ENCODE measurements at places on chromosomes 12 and 14.

- DNase-seq, result no peak
These were observed 129.8 kb downstream of the ACSS3 start for GRCh38 chr12:81207664-81208063.

DNA sequence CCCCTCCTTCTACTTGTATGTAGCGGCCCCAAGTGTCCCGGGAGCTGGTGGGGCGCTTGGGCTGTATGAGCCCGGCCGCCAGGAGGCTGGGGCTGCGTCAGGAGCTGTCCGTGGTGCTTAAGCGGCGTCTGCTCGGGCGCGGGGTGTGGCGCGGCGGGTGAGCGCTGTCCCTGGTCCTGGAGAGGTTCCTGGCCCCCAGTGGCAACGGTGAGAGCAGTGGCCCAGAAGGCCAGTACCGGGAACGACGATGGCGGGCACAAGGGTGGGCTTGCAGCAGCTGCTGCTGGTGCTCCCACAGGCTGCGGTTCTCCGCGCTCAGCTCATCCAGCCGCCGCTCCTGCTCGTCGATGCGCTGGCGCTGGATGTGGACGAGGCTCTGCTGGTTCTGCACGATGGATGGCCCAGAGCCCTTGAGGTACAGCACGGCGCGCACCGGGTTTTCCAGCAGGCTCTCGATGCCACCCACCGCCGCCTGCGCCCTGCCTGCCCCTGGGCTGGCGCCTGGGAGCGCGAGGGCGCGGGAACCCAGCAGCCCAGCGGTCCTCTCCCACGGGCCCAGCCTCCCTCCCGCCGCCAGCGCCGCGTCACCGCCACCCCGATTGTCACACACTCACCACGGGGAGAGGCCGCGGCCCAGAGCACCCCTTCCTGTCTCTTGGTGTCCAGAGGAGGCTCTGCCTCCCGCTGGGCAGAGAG lies 41.9 kb upstream of the FKBP4 start:
- DNase-seq, result peak; percentile 67

- DNase-seq, result peak; percentile 56
These were observed 39.8 kb downstream of the IFNG start for GRCh38 chr12:68119724-68120211.

DNA sequence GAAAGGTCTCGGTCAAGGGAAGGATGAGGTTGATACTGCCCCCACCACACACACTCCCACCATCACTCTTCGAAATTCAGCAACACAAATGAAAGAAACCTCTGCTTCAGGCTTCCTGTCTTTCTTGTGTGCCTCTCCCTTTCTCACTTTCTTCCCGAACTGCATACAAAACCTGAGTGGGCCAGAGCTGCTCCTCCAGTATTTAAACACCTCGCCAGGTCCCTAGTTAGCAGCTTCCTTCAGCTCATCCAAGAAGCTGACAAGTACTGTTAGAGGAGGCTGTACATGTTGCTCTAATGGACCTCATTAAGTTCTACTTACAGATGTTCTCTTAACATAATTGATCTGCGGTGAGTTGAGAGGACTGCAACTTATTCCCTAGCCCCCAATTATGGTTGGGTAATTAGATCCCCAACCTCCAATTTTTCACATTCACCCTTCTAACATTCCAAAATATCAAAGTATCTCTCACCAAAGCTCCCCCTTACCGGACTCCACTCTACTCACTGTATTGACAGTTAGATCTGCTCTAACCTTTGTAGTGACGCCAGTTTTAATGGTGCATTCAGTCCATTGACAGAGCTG lies 4.1 kb upstream of the LMO3 start:
- DNase-seq, result no peak

- DNase-seq, result no peak
These were observed 179.6 kb downstream of the TMEM117 start for GRCh38 chr12:44015333-44015941.

DNA sequence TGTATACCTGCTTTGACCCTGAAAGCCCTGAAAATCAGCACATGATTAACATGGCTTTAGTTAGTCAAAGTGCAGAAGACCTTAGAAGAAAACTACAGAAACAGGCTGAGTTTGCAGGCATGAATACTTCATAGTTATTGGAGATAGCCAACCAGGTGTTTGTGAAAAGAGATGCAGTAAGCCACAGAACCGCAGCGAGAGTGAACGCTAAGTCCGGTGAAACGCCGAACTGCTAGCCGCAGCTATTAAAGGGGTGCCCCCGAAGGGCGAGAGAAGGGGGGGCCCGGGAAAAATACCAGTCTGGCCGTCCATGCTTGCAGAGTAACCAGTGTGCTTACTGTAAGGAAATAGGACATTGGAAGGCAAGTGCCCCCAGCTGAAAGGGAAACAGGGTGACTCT lies 784.0 kb upstream of the TMEM132C start:
- DNase-seq, result no peak

DNA sequence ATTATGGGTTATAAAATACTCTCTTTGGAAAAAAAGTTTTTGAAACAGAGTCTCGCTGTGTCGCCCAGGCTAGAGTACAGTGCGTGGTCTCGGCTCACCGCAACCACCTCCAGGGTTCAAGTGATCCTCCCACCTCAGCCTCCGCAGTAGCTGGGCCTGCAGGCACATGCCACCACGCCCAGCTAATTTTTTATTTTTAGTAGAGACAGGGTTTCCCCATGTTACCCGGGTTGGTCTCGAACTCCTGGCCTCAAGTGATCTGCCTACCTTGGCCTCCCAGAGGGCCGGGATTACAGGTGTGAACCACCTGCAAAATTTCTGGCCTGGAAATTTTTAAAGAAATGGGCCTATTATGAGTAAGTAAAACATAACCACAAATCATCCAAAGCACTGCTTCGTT lies 3.8 kb downstream of the USP15 start:
- no peak for DNase-seq

DNA sequence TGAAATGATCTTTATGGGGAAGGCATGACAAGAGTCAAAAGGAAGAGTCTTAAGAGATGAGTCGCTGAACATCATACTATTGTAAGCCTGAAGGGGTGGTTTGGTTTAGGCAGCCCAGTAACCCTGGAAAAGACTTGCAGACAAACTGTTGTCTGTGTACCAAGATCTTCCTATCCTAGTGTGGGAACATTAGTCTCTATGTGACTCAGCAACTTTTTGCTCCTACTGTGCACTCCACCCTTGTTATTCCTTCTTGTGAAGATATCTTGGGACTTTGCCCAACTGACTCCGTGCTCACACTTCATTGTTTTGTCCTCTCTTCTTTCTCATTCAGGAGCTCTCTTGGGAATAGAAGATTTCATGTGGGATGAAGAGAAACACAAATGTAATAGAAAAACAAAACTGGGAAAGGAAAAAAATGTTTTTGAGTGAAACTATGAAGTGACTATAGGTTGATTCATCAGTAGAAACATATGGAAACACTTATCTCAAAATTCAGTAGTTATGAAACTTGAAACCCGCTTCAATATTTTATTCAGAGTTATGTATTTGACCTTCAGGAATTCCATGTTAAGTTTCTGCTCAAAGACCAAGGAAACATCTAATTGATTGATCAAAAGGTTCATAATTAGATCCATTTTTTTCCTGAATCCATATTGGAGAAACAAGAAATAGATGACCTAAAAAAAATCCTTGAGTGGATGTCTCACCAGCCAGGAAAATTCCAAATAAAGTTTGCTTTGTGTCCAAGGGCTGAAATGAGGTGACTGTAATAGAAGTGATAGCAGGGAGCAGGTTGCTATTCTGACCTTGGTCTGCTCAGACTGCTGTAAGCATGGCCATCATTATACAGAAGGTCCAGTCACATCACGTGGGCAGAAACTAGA lies 67.2 kb downstream of the BTG1 start:
- no peak for DNase-seq

DNA sequence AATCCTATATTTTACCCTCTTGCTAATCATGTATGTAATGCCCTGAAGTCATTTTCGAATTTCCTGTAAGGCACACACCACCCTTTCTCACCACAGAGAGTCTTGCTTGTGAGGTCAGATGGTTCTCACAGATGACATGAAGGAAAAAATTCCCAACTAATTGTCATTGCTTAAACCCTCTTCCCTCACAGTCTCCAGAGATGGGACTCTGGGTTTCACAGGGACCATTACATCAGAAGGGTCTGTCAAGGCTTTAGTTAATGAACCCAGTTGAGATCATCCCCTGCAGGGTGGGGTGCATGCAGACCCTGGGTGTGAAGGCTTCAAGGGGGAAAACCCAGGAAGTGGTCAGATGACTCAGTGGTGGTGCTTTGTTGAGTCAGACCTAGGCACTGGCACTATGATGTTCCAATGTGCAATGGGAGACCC lies 229.6 kb downstream of the BCAT1 start:
- peak; percentile 87 for DNase-seq

DNA sequence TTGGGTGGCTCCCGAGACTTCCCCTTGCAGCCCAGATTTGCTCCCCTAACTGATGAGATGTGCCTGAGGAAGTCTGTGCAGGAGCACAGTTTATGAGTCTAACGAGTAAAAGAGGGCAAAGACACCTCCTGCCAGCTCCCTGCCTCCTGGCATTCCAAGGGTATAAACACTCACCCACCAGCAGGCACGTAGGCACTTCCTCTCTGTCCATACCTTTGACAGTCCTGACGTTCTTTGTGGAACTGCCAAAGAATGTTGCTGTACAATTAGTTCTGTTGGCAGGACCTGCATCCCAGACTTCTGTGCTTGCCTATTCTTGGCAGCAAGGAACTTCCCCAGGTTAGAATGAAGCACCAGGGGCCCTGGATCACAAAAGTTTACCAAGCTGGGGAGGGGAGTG lies 889.3 kb downstream of the BCL11B start:
- no peak for DNase-seq

GRCh38 chr14:70685474-70686197 lies 43.9 kb downstream of the TTC9 start:
- DNase-seq, result no peak

GRCh38 chr14:36313898-36314297 lies 6.5 kb downstream of the MBIP start:
- no peak for DNase-seq

DNA sequence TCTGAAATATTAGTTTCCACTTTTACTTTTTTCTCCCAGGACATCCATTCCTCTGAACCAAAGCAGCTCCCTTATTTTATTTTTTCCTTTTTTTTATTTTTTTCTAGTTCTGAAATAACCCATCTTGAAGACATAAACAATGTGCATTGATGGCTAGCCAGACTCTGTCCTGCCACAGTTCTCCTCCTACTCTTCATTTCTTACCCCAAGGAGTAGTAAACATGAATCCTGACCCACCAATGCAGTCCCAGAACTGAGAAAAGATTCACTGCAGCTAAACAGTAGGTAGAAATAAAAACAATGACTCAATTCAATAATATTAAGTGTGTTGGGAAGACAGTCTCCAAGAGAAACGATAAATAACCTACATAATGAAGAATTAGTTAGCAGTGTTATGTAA lies 65.7 kb upstream of the NOVA1 start:
- DNase-seq, result no peak

DNA sequence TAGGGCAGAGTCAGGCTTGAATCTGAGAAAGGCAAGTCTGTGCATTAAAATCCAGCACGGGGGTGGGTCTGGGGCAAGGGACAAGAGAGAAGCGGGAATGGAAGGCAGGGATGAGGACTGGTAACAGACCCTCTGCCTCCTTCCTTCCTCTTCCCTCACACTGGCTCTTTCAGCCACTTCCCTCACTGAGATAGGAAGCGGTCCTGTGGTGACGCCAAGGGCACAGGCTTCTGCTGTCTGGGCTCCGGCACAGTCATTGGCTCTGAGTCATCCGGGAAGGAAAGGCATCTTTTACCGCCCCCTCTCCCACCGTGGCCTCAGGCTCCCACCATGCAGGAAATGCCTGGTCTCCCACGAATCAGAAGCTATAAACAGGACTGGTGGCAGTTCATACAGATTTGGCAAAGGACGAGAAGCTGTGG lies 70.2 kb downstream of the ETV6 start:
- no peak for DNase-seq

- peak; percentile 96 for DNase-seq
These were observed 21.0 kb upstream of the CHFR start for GRCh38 chr12:132908145-132909029.

DNA sequence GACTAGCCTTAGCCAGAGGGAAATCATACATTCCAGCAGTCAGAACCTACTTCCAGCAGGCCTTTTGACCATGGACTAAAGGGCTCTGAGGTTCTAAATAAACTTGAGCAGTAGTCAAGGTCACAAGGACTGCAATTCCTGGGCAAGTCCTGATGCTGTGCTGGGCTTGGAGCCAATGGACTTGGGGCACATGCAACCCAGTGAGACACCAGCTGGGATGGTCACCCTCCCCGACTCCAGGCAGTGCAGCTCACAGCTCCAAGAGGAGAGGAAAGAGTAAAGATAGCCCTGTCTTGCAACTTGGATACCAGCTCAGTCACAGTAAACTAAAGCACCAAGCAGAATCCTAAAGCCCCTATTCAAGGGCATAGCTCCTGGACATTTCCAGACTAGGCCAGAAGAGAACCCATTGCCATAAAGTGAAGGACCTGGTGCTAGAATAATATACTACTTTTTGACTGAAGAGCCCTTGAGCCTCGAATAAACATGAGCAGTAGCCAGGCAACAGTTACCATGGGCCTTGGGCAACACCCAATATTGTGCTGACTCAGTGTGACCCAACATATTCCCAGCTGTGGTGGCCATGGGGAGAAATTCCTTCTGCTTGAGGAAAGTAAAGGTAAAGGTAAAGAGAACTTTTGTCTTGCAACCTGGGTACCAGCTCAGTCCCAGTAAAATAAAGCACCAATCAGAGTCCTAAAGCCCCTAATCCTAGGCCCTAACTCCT lies 226.2 kb upstream of the CLEC14A start:
- DNase-seq, result no peak

DNA sequence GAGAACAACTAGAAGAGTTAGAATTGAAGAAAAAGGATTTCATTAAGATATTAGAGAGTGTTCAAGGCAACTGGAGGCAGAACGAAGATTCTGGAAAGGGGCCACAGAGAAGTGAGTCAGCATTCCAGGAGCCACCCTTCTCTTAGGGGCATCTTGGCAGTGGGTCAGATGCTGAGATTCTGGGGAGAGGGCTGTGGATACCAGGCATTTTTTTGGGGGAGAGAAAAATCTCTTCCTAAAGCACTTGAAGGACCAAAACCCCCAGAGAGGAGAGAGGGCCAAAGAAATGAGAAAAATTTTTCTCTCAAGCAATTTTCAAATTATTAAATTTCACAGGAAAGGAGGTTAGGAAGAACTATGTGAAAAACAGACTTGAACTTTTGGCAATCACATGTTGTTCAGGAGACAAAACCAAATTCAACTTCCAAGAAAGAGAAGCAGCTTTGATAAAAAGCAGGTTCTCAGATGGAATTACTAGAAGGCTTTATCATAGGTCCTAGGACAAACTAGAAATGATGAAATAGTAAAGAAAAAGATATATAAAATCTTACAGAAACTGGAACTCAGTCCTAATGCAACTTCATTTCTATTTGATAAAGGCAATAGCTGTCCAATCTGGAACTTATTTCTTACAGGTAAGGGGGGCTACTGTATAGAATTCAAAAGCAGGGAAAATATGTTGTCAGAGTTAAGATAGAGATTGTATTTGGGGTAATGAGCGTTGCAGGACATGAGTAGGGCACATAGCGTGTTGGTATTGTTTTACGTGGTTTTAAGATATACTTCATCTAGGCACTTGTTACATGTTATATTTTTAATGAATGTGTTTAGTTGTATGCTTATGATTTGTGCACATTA lies 1.1 kb upstream of the CLEC2D start:
- DNase-seq, result no peak

GRCh38 chr14:65552724-65553123 lies 140.2 kb downstream of the FUT8 start:
- DNase-seq, result no peak
